COR-L47 (cell line): ENCODE measurements at places on chromosomes 6 and 20.
A peak's percentile ranks its signal among the peaks of the same experiment; 100 is the strongest.

DNA sequence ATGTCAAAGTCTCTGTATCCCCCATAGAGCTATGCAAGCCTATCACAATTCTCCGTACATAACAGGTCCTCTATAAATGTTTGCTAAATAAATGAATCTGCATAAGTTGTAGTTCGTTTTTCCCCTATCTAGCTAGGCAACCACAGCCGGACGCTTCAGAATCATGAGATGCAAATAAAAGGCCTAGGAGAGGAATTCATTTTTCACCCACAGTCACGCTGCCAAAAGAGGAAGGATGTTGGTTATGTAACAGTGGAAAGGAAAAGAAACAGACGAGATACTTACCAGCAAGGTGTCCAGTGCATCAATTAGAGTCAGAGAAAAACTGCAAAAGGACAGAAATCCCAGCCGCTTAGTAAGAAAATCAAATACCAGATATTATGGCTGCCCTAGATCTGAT is 2.4 kb downstream of the EDEM2 start:
- DNase-seq: no peak

DNA sequence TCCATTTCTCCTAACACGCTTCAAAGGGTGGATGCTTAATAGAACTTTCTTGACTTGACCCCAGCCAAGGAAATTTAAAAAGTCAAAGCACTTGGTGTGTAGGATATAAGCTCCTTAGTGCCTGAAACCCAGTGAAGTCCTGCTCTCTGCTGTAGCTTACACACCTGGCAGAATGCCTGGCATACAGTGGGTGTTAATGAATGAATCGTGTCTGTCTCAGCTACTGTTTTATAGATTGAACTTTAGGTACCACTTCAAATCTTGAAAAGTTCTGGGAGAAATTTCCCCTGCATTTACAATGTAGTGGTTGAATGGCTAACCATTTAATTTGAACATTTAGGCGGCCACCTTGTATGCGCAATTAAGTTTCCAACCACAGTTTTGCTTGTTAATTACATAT is 70.5 kb upstream of the ZNF217 start:
- DNase-seq: no peak

- peak; percentile 40 for DNase-seq
Observed at GRCh38 chr6:159217595-159218275, 48.5 kb downstream of the FNDC1 start.

GRCh38 chr20:58911970-58912369 is 59.5 kb downstream of the GNAS start:
- DNase-seq: no peak

- DNase-seq: no peak
Observed at GRCh38 chr6:79385333-79385732, 150.9 kb upstream of the HMGN3 start.

- no peak for DNase-seq
Observed at GRCh38 chr6:98794307-98794842, 40.0 kb upstream of the POU3F2 start.

- DNase-seq: peak; percentile 43
Observed at GRCh38 chr6:7763881-7764280, 38.0 kb downstream of the BMP6 start.

GRCh38 chr20:24718696-24719095 is 230.4 kb upstream of the CST7 start:
- DNase-seq: peak; percentile 40

- DNase-seq: no peak
Observed at GRCh38 chr6:110542311-110543024, 66.1 kb upstream of the SLC22A16 start.

DNA sequence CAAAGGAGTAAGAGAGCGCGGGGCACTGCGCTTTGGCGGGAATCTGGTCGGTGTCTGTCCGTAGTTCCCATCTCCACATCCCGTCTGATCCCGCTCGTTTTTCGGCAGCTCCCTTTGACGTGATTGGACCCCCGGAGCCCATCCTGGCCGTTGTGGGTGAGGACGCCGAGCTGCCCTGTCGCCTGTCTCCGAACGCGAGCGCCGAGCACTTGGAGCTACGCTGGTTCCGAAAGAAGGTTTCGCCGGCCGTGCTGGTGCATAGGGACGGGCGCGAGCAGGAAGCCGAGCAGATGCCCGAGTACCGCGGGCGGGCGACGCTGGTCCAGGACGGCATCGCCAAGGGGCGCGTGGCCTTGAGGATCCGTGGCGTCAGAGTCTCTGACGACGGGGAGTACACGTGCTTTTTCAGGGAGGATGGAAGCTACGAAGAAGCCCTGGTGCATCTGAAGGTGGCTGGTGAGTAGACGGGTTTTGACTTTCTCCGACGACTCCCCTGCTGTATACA is 1.4 kb downstream of the BTN1A1 start:
- no peak for DNase-seq

DNA sequence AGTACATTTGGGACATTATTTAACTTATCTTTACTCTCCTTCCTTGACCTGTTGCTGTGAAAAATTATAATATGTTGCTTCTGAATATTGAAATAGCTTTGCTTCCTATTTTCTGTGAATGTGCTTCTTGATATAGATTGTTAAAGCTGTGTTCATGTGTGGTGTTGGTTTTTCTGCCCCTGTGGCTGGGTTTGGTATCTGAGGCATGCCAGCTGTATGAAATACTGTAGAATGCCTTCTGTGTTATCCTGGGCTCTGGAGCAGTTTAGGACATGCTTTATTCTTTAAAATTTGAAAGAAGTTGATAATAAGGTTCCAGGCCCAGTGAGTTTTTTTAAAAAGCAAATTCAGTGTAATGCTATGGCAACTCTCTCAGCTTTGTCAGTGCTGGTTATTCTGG is 71.7 kb downstream of the HIVEP1 start:
- no peak for DNase-seq

GRCh38 chr6:44926556-44926955 is 401.6 kb upstream of the RUNX2 start:
- DNase-seq: no peak

GRCh38 chr6:152461556-152461955 is 175.6 kb downstream of the SYNE1 start:
- DNase-seq: no peak

- DNase-seq: no peak
Observed at GRCh38 chr6:90960324-90960723, 373.5 kb upstream of the MAP3K7 start.

DNA sequence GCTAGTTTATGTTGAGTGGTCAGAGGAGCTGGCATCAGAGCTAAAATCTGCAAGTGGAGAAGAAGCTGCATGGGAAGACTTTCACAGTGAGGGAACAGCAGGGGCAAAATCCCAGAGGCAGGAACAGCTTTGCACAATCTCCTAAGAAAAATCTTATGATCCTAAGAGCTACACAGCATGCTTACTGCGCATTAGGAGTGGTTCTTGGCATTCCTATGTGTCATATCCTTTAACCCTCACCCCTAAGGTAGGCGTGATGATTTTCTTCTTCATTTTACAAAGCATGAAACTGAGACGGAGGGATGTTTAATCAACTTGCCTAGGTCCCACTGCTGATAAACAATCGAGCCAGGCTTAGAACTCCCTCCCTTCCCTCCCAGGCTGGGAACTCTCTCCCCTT is 313.6 kb upstream of the SULF2 start:
- DNase-seq: no peak

- no peak for DNase-seq
Observed at GRCh38 chr20:23193801-23194384, 107.8 kb upstream of the CD93 start.

- no peak for DNase-seq
Observed at GRCh38 chr6:36127462-36128016, 2.8 kb upstream of the MAPK13 start.

- no peak for DNase-seq
Observed at GRCh38 chr6:33983721-33984465, 162.0 kb downstream of the GRM4 start.

GRCh38 chr6:87274660-87275274 is 47.6 kb upstream of the SMIM8 start:
- DNase-seq: no peak

DNA sequence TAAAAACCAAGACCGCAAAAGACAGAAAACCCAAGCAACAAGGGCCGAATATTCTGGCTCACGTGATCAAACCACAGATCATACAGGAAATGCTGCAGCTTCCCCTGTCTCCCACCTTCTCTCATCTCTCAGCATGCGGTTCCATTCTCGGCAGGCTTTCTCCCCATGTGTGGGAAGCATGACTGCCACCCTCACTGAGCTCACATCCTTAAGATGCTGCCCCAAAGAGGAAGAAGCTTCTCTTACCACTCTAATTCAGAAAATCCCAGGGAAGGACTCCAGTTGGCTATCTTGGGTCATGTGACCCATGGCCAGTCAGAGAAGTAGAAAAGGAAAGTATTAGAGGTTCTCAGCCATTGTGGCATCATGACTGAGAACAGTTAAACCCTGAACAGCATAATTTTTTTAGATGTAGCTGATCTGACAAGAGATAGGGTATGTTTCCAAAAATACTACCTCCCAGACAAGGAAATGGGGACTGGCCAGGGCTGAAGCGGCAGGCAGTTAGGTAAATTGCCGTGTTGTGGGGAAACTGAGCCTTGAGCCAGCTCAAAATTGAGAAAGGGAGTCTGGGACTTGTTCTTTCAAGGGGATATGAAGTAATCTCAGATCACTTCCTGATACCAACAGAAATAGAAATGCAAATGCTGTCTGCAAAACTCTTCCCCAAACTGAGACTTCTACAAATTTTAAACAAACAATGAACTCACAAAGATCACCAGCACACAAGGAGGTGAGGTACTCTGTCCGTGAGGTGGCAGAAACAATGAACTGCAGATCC is 37.1 kb upstream of the GRM4 start:
- DNase-seq: no peak

DNA sequence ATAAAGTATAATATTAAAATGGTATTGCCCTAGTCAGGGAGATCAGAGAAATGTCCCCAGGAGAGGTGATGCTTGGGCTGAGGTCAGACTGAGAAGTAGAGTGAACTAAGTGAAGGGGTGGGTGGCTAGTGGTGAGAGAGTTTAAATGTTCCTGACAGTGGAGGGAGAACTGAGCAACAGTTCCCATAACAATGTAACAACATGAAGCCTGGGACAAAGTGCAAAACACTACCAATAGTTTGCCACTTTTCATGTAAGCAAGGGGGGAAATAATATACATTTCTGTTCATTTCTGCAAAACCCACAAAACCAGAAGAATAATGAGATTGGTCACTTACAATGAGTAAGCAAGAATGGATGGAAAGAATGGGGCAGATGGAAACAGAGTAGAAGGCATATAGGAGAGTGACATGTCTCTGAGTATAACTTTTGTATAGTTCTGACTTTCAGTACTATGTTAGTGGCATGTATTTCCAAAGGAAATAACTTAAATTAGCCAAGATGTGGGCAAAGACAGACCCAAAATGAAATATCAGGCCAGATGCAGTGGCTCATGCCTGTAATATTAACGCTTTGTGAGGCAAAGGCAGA is 13.3 kb upstream of the FAXC start:
- no peak for DNase-seq

DNA sequence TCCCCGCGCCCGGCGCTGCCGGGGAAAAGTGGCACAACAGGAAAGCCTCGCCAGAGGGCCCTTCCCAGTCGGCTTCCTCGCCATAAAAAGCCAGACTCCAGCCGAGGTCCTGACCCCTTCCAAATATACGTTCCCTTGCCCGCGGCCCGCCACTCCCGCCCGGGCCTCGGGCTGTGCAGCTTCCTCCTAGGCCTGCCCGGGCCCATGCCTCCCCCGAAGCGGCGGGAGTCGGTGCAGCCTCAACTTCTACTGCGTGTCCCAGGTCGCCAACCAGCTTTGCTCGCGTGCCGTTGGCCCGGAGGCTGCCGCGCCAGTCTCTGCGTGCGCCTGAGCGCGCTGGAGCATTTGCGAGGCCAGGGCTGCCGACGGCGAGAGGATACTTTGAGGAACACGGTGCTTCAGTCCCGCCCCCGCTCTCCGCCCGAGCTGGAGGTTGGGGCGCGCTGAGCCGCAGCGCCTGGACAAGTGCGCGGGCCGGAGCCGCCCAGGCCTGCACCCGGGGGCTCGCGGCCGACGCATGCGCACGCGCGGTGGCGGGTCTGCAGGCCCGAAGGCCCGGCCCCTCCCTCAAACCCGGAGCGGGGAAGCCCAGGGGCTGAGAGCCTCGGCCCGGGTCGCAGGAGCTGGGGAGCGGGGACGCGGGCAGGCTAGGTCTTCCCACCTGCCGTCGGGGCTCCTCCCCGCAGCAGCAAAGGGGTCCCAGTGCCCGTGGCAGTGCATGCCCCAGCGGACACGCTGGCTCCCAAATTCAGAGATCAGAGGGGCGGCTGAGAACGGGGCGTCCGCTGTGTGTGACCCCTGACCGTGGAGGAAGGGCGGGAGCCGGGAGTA is 10.2 kb downstream of the FOXC1 start:
- DNase-seq: no peak

- DNase-seq: peak; percentile 71
Observed at GRCh38 chr6:7723041-7723447, 2.9 kb upstream of the BMP6 start.

DNA sequence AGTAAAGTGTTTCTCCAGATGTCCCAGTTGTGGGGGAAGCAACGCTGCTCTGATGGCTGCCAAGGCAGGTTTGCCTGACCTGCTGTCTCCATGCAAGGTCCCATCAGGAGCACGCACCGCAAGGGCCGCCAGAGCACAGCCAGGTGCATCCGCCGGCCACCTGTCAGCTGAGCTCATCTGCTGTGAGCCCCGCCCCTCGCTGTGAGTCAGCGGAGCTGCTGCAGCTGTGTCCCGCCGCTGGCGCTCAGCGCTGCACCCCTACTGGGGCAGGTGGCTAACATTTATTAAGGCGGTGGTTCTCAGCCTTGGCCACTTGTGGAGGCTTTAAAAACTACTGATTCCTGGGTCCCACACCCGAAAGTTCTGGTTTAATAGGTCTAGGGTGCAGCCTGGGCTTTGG is 225.7 kb downstream of the UST start:
- DNase-seq: peak; percentile 87

- no peak for DNase-seq
Observed at GRCh38 chr6:21887231-21888185, 294.0 kb downstream of the SOX4 start.

DNA sequence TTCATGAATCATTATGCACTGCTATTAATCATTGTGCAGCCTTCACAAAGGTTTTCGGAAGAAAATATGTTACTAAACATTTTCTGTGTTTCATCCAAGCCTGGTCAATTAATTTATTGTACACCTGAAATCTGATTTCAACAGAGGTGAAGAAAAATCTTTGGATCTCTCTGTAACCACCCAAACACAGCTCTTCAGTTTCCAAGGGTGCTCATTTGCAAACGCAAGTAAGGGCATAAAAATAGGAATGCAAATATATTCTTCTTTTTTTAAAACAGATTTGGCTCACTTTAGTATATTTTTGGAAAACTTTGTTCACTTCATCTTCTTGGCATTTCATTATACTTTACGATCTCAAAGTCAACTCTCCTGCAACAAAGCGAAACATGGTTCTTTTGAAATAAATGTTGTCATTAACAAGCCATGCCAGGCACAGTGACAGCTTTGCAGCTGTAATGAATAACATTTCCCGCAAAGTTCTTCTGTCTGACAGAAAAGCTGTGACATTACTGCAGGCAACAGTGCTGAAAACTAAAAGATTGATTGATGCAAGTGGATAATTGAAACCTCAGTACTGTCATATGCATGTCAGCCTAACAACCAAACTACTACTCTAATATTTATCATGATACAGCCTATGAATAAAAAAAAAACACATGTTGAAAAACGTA is 348.3 kb downstream of the FRK start:
- DNase-seq: no peak

GRCh38 chr20:57847104-57847503 is 137.3 kb upstream of the PMEPA1 start:
- DNase-seq: no peak

- DNase-seq: no peak
Observed at GRCh38 chr20:7855545-7855944, 84.7 kb downstream of the HAO1 start.
